ENCODE measurements at places on chromosomes 16 and 17.

GRCh38 chr17:35479271-35479670 lies 30.7 kb upstream of the SLFN13 start:
- no peak for DNase-seq

- no peak for DNase-seq
These were observed 19.7 kb downstream of the ARHGAP17 start for GRCh38 chr16:24995469-24995868.

DNA sequence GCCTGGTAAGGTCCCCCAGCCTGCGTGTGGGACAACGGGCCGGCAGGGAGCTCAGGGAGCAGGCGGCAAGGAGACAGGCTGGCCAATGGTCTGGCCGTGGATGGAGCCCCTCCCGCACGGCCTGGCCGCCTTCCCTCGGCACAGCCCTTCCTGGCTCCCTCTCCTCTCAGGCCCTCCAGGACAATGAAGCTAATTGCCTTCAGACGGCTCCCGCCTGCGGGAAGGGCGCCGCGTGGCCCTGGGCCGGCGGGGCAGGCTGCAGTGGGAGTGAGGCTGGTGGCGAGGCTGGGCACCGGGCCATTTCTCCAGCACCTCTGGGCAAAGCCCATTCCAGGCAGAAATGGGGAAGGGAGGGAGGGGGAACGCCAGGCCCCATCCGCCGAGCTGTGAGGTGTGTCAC lies 50.9 kb downstream of the ENGASE start:
- DNase-seq: no peak

- no peak for DNase-seq
These were observed 36.5 kb upstream of the TOB1 start for GRCh38 chr17:50902372-50903353.

GRCh38 chr17:21113049-21113690 lies 13.6 kb upstream of the DHRS7B start:
- DNase-seq: no peak

- peak; percentile 88 for DNase-seq
These were observed at the start of gene COTL1 for GRCh38 chr16:84617791-84618580. COTL1 (minus strand) TSS chr16:84618078; CDS start chr16:84617914, 164 bp downstream.

DNA sequence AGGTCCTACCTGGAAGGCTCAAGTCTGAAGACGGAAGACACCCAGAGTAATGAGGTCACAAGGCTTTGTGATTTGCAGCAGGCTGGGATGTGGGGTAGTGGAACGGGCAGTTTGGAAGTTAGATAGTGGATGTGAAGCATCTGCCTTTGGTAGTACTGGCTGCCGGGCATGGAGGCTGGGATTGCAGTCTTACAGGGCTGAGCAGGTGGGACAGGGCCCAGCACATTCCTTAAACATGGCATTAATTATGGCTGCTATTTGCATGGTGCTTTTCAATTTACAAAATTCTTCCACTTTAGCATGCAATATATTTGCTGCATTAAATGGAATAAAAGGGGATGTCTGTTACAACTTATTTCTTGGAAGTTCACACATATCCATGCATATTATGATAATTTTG lies 161.2 kb downstream of the UTP18 start:
- DNase-seq: no peak

DNA sequence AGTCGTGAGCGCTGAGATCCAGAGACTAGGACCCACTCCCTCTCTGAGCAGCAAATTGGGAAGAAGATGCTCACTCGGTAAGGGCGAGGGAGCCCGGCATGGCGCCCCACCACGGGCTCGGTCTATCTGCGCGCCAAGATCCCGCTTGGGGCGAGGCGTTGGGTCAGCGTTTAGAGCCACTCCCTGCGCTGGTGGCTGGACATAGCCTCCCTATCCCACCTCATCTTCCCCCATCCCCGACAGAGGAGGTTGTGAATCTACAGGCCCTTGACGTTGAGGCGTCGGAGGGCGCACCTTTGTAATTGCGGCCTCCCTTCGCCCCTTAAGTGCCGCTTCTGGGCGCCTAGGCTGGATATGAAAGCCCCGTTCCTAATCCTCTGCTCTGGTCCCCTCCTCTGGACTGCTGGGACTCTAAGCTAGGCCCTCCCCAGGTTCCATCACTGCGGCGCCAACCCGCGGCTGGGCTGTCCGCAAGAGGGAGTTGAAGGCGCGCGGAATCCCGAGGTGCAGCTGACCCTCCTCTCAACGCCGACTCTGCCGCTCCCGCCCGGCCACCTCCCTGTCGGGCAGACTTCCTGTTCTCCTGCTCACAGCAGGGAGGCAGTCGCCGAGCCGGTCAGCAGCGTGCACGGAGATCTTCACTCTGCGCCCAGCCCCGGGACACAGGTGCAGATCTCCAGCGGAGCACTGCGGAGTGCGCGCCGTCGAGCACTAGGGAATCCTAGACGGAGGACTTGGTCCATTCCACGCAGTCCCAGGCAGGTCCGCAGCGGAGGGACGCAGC lies 16.1 kb upstream of the HOXB9 start:
- no peak for DNase-seq

DNA sequence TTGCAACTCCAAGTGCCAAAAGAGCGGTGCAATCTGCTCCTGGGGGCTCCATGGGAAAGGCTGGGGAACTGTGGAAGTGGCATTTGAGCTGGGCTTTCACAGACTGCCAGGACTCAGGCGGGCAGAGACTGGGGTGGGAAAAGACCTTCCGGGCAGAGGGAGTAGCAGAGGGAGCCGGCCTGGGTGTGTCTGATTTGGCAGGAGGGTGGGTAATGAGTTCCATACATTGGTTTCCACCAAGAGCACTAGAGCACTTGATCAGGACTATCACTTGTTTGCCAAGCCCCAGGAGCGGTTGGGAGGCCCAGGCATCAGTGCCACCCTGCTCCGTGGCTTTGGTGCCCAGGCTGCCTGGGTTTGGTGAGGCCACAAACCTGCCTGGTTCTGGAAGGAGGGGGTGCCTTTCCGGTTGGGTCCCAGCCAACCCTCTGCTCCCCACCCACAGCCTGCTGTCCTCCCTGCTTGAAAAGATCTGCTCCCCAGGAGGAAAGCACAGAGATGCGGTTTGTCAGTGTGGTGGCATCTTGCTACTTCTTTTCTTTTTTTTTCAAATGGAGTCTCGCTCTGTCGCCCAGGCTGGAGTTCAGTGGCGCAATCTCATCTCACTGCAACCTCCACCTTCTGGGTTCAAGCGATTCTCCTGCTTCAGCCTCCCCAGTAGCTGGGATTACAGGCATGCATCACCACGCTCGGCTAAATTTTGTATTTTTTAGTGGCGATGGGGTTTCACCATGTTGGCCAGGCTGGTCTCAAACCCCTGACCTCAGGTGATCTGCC lies 3.5 kb upstream of the TRIM47 start:
- no peak for DNase-seq

DNA sequence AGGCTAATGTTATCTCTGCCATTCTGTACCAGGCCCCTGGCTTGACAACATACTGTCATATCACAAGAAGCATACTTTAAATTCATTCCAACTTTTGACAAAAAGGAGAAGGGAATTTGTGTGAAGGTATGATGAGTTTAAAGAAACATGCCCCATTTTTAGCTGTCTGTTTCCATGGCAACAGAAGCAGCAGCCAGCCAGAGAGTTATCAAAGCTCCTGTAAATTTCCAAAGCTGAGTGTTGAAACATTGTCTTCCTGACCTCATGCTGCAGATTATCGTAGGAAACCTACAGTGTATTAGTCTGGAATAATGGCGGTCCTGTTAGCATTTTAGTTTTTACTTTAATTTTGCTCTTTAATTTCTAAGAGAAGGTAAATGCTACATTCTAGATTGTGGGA lies 124.9 kb downstream of the MRTFB start:
- DNase-seq: no peak

DNA sequence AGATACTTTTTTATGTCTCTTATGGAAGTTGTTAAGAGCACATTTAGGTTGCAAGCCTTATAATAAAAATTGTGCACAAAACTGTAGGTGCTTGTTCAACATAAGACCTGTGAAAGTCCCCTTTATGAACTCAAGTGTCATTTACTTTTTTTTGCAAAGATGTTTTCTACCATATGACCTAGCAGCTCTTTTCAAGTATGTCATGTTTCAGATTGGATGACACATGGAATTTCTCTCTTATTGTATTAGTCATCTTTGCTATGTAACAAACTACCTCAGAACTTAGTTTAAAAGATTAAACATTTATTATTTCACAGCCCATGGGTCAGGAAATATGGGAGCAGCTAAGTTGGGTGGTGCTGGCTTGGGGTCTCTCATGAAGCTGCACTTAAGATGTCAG lies 57.9 kb downstream of the PHKB start:
- no peak for DNase-seq

GRCh38 chr16:22318690-22319358 lies 21.6 kb downstream of the POLR3E start:
- DNase-seq: no peak

DNA sequence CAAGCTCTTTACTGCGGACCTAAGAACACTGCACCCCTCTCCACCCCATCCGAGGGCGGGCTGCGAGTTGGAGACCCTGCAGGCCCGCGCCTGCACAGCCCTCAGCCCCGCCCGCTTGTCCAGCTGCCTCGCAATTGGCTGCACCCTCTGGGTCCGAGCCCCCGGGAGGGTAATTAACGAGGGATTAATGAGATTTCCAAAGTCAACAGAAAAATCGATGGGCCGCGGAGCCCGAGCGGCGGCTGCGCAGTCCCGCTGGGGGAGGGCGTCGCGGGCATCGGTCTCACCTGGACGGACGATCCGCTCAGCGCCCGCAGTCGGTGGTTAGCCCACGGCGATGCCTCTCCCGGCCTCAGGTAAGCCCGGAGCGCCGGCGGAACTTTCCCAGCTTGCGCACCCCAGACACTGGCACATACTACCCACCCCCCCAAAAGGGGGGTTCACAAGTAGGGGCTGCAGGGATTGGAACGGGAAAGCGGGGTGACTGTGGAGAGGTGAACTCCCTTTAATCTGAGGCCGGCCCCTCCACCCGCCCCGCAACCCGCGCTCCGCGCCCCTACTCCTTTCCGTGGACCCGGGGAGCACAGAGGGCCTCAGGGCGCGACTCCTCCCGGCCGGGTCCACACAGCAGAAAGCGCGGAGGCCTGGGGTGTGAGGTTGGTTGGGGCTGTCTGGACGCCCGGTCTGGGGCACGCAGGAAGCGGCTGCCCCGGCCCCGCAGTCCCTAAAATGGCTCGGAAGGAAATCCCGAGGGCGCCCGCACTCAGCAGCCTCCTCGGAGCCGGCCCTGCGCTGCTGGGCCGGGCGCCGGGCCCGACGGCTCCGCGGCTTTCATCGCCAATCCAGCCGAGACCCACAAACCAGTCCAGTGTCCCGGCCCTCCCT lies at the start of gene OTOP3:
Gene OTOP3, plus strand, starts transcription at position 314 of the 885 bp plus-strand sequence. Its CDS starts 24 bp downstream, at position 338.
- DNase-seq: no peak

DNA sequence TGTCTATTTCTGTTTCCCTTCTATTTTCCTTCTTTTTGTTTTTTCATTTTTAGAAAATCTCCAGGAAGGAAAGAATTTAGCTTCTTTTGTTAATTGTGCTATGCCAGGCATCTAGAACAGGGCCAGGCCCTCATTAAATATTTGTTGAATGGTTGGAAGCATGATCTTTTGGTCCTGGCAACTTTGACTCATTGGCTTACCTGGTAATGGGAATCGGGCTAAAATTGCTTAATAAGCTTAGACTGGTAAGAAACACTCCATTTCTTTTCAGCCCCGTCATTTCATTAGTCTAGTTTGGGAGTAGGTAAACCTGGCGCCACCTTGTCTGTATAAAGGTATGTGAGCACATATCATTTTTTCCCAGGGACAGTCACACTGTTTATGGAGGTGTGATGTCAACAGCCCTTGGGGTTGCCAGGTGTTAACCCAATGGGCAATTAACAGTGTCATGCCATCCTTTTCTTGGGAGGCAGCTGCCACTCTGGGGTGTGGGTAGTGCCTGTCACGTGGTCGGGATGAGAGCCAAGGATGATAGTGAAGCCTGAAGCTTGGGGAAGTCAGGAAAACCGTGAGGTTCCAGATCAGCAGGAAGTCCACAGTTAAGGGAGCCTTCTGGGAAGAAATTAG lies 9.5 kb upstream of the NDEL1 start:
- no peak for DNase-seq

GRCh38 chr16:28538733-28539596 lies at the start of gene NUPR1:
NUPR1 (minus strand) TSS chr16:28538974; CDS start chr16:28538907, 67 bp downstream.
- DNase-seq: no peak

DNA sequence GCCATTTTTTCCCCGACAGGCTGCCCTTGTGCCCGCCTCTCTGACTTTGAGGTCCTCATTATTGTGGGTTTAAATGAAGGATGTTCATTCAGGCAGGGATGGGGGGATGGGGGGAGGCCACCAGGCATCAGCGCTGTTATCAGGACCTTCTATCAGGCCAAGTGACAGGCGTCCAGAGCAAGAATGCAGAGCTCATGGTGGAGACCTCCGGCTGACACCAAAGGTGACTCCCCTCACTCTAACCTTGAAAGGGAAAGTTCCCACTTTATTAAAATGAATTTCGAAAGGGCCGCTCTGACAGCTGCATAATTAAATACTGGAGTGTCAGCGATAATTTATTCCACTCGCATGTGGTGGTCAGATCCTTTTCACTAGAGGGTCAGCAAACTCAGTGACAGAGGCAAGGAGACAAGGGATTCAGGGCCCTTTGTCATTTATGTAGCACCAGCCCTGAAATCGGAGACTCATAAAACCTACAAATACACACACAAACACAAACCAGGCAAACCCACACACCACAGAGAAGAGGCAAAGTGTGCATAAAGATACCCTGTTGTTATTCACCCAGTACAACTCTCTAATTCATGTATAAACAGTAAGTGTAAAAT lies 436.0 kb downstream of the MAF start:
- no peak for DNase-seq

DNA sequence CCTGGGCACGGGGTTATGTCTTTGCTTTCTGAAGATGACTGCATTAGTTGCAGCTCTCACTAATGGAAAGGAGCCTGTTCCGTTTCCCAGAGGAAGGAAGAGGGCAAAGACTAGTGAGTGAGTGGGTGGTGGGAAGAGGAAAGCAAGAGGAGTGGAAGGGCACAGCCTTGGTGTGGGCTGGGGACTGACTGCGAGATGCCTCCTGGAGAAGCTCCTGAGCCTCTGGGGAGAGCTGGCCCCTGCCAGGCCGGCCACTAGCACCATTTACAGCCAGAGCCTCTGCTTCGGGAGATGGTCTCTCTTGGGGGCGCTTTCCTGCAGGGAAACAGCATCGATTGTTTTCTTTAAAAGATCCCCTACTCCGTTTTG lies 825 bp upstream of the RHBDL3 start:
- no peak for DNase-seq

GRCh38 chr16:11498683-11499082 lies 88.0 kb downstream of the LITAF start:
- no peak for DNase-seq

GRCh38 chr17:42273474-42274252 lies 2.5 kb downstream of the STAT5B start:
- DNase-seq: no peak

GRCh38 chr17:28573966-28574480 lies 2.7 kb downstream of the ALDOC start:
- no peak for DNase-seq
